ENCODE measurements at places on chromosomes 2 and 18. TPM values are rescaled to one million over a fixed set of nuclear protein-coding genes. Genes with fewer than 3 reads are reported as not detected.

DNA sequence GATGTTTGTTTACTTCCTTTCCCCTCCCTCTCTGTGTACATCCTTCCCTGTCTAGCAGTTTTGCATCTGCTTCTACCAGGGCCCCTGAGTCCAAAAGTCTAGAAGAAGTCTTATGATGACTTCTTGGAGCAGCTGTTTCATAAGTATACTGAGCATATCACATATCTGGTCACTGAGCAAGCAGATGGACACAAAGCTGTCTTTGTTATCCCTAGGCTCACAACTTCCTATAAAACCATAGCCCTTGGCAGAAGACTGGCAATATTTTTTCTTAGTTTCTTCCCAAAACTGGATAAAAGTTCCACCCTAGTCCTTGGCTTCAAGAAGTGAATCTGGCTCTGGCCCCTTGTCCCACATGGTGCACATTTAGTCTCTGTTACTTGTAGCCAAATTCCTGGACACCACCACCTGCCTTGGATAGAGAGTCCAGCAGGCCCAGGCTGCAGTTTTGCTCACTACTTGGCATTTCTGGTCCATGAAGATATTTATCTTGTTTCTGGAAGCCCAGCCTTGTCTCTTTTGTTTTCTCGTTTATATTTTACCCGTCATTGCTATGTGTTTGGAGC lies 22.5 kb downstream of the THOC1 start:
- peak; percentile 77 for DNase-seq

DNA sequence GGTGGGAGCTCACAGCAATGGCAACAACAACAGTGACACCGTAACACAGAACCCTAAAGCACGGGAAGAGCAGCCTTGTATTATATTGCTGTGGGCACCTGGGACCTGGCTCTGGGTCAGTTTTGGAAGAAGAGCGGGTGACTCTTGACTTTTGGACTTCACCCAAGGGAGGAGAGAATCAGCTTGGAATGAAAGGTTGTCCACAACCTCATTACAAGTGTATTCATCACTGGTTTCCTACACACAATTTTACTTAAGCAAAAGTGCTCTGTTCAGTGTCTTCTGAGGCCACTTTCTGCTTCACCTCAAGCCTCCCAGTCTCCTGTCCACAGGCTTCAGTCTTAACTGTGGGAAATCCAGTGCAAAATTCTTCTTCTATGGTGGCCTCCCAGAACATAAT lies 263.8 kb downstream of the KCNE4 start:
- no peak for DNase-seq

GRCh38 chr2:207772081-207772843 lies 2.6 kb upstream of the FZD5 start:
- peak; percentile 23 for DNase-seq

DNA sequence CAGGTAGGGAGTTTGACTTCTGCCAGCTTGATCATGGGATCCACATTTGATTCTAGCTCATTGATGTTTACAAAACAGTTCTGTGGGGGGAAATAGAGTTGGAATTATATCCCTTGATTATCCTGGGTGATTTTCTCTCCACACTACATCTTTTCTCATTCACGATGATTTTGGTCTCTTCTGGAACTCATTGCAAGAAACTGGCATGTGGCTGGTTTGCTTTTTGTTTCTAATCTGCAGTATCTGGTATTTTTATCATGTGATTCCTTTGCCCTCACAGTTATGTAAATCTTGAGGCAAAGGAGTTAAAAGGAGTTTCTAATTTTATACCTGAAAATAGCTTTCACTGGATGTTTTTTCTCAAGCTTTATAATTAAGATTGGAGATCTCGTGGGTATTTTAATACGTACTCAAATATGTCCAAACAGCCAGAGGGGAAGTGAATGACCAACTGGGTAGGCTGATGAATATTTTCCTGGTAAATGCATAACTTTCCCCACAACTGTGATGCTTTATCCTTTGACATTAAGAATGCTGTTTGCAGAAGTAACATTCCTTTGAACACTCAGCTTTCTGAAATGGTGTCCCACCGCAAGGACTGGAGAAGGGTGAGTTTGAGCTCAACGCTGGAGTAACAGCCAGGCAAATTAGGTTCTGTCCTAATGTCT lies 502.9 kb upstream of the ZEB2 start:
- DNase-seq, result no peak

GRCh38 chr2:9741110-9741509 lies 102.2 kb upstream of the TAF1B start:
- DNase-seq, result no peak

DNA sequence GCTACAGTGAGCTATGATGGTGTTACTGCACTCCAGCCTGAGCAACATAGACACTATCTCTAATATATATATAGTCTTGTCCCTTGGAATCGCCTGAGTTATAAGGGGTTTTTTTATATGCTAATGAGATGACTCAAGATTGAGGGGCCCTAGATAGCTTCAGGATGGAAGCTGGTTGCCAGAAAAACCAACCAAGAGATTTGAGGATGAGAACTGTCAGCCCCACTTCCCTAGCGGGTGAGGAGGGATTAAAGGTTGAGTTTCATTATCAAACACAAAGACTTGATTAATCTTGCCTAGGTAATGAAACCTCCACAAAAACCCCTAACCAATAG lies 12.6 kb upstream of the GALM start:
- DNase-seq, result no peak

GRCh38 chr2:85705680-85706039 lies 11.5 kb downstream of the GNLY start:
- no peak for DNase-seq

- DNase-seq, result peak; percentile 70
Observed at GRCh38 chr2:148989882-148990493, 48.5 kb upstream of the LYPD6B start.

DNA sequence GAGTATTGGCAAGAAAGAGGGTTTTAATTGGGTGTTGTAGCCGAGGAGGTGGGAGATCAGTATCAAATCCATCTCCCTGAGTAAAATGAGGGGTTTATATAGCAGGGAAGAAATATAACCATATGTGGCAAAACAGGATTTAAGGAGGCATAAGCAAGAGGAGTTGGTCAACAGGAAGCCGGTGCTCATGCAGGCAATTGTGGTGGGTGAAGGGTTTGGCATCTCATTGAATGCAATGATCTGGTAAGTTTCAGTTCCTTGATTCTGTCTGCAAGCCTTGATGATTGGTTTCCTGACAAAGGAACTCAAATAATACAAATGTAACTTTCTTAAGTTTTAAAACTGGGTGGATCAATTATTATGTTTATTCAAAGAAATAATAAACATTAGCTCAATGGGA lies 564.4 kb upstream of the LINC00305 start:
- DNase-seq, result no peak

GRCh38 chr2:127661072-127661649 lies 14.2 kb downstream of the LIMS2 start:
- DNase-seq, result no peak

GRCh38 chr2:112465382-112465781 lies 16.6 kb upstream of the TTL start:
- no peak for DNase-seq

- no peak for DNase-seq
Observed at GRCh38 chr2:205568620-205569019, 113.7 kb upstream of the NRP2 start.

DNA sequence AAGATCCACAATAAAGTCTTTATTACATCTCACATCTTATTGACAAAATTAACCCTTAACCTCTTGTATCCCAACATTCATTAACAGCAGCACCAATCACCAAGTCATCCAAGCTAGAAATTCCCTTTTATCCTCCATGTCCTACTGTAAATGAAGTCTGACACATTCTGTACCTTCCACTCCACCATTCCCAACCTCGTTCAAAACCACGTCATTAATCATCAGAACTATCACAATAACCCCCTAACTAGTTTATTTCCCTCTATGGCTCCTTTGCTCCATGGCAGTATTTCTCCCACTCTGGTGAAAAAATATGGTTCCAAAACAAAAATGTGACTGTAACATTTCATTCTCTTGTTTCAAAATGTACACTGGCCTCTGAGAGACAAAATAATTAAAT lies 1626.2 kb downstream of the LRP1B start:
- no peak for DNase-seq

DNA sequence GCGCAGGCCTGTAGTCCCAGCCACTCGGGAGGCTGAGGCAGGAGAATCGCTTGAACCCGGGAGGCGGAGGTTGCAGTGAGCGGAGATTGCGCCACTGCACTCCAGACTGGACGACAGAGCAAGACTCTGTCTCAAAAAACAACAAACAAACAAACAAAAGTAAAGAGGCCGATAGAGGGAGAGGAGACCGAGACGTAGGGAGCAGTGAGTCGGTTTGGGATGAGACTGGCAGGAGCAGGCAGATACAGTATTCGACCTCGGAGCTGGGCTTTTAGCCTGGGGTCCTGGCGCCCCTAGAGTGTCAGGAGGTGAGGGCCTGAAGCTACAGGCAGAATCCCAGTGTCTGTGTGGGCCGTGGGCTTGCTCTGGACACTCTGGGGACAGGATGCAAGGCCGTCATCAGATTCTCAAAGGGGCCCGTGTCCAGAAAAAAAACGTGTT lies 51.2 kb downstream of the SLC4A1AP start:
- no peak for DNase-seq

GRCh38 chr18:38406607-38407006 lies 841.0 kb upstream of the CELF4 start:
- no peak for DNase-seq

The HAAO gene
- 4.7 TPM for total RNA-seq

The TCF7L1 gene
- 8.5 TPM for total RNA-seq

The UGT1A3 gene
- not detected for total RNA-seq

The PSMA8 gene
- total RNA-seq, result not detected

The CHRND gene
- total RNA-seq, result 91.0 TPM

The REG1B gene
- not detected for total RNA-seq

The ERFE gene
- 10.5 TPM for total RNA-seq

Measured in SJCRH30 (cell line).